Sigmoid colon (tissue), 7 donors: ENCODE measurements at places on chromosomes 7 and 10.

DNA sequence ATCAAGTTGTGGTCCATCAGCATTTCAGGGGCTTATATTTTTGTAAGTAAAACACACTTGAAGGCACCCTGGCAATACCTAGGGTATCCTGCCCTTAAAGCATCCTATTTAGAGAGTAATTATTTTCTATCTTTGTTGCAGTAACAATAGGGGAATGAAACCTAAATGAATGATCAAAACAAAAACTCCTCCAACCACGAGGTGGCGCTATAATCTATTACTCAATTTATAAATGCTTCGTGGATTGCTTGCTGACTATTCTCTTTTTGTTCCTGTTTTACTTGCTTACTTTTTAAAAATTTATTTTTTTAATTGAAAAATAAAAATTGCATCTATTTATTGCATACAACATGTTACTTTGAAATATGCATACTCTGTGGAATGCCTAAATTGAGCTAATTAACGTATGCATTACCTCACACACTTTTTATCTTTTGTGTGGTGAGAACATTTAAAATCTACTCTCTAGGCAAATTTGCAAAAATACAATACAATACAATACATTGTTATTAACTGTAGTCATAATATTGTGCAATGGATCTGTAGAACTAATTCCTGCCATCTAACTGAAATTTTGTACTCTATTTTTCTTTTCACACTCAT lies 147.7 kb upstream of the BMPER start:
- no peak for DNase-seq

DNA sequence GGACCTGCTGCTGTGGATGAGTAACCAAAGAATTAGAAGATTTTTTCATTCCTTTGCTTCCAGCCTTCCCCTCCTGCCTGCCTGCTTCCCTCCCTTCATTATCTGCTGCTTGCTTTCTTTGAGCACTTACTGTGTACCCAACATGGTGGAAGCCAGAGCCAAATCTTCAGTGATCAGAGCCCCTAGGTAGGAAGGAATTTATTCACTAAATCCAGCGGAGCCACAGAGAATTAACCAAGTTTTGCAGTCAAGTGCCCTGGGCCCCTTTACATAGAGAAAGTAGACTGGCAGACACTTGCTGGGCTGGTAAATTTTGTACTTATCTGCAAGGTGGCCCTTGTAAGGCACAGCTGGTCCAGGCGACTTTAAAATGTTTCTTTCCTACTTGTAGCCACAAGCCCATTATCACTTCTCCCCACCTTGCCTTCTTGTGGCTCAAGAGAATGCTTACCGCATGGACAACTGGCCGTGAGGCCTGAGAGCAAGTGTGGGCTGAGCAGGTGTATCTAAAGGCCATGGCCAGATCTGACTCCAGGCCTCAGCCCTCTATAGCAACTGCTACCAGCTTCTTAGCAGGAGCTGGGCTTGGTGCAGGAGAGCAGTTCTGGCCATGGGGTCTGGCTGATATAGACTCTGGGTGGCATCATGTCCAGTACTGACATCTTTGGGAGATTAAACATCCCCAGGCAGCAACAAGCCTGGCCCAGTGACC lies 11.1 kb downstream of the UNC5B start:
- peak; percentile 50 for DNase-seq

- no peak for DNase-seq
Measured at GRCh38 chr10:21083861-21084260, 186.8 kb upstream of the NEBL start.

GRCh38 chr10:10804998-10805740 lies 212.5 kb upstream of the CELF2 start:
- no peak for DNase-seq

DNA sequence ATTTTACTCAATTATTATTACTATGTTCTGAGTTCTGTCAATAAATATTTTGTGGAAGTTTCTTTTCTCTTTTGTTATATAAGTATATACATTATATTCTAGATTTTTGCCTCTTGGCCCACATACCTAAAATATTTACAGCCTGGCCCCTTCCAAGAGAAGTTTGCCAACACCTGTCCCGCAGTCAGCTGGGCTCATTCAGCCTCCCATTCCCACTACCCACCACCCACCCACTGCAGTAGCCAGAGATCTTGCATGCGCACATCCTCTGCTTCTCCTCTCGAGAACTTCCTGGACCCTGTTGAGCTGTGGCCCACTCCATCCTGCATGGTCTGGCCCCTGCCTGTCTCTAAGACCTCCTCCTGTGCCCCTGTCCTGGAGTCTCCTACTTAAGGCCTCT lies 33.6 kb downstream of the WIPF3 start:
- DNase-seq: no peak

DNA sequence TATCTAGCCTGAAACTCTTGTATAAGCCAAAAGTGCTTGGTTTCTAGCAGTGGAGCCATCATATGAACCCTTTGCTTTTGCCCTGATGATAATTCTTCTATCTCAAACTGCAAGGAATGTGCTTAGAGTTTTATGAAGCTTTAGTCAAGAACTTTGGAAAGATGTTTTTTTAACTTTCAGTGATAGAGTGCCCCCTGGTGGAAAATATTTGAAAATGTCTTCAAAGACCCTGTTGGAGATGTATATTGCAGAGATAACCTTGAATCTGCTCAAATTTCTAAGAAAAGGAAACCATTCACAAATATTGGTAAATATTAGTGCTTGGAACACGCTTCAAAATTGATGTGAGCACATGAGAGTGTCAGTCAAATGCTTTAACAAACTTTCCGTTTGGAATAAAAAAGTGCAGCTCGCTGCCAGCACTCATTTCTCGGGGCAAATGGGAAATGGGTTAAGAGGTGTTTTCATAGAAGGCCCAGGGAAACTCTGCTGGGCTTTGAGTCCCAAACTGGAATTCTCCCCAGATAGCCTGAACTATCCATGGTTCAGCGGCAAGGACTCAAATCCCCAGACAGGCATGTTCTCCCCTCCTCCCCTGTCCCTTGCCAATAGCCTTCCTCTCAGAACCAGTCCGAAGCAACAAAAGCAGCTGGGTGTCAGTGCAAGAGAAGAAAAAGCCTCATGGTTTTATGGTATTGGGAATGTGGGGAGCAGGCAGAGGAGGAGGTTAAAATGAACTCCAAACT lies 129.3 kb downstream of the MYOF start:
- DNase-seq: no peak

GRCh38 chr10:116270771-116271592 lies 2.0 kb downstream of the GFRA1 start:
- DNase-seq: peak; percentile 82

- DNase-seq: no peak
Measured at GRCh38 chr10:127132451-127132850, 63.9 kb downstream of the INSYN2A start.

DNA sequence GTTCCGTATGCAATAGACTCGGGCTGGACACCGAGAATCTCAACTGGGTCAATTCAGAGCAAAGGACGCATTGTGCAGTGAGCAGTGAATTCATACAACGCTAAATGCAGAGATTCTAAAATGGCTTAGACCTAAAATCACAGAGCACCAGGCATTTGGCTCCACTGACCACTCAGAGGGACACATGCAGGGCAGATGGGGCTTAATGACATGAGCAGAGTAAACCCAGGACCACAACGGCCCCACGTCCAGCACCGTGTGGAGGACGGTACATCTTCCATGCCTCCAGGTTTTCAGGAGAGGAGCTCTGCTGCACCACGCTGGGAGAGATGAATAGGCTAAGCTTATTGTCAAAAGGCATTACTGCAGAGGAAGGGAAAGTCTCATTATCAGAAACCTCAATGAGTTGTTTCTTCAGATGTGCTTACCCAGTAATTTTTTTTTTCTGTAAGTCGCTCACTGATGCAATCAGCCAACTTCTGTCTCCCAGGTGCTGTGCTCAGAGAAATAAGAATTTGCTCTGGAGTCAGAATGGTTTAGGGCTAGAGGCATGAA lies 555.0 kb downstream of the PTPRN2 start:
- peak; percentile 28 for DNase-seq

DNA sequence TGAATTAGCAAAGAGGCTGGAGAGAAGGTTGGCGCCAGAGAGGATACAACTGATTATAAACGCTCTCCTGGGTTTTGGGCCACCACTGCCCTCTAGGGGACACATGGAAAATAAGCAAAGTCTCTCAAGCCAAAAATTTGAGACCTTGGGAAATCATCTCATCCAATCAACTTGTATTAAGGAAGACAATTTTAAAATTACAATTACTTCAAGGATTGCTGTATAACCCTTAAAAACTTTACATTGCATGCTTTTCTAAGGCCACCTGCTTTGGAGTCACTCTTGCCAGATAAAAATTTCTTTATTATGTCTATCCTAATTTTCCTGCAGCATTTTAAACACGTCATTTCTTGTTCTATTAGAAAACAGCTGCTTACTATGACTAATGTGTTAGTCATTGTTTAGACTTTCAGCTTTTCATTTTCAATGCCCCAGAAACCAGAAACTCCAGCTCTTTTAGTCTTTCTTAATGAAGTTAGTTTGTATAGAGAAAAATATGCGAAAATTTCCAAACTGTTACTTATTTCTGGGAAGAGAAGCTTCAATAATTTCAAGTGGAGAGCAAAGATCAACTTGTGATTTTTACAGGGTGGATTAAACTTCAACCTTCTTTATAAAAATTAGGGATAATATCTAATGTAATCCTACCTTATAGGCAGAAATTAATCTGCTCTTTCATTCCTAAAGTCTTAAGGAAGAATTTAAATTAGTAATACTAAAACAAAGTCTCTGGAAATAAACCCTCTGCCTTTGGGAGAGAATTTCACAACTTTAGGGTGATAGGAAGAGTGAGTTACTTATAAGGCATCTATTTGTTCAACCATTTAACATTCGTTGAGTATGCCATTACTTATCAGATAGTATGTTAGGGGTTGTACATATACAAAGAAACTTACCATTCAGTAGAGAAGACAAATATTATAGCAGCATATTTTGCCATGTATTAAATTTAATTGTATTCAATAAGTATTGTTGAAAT lies 20.6 kb upstream of the RHOBTB1 start:
- peak; percentile 91 for DNase-seq

- DNase-seq: no peak
Measured at GRCh38 chr7:75914169-75914654, 743 bp upstream of the POR start.

DNA sequence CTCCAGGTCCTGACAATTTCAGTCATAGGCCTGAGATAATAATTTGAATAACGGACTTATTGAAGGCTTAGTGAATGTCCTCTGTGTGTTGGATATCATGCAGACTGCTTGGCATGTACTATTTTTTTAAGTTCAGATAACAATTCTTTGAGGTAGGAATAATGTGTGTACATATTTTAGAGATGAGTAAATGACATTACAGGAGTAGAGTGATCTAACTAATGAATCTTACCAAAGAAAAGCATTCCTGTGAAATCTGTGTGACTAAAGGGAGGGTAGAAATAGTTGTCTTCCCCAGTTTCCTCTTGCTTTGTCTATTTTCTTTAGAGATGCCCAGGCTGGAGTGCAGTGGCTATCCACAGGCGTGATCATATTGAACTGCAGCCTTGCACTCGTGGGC lies 391.8 kb upstream of the ETV1 start:
- no peak for DNase-seq

DNA sequence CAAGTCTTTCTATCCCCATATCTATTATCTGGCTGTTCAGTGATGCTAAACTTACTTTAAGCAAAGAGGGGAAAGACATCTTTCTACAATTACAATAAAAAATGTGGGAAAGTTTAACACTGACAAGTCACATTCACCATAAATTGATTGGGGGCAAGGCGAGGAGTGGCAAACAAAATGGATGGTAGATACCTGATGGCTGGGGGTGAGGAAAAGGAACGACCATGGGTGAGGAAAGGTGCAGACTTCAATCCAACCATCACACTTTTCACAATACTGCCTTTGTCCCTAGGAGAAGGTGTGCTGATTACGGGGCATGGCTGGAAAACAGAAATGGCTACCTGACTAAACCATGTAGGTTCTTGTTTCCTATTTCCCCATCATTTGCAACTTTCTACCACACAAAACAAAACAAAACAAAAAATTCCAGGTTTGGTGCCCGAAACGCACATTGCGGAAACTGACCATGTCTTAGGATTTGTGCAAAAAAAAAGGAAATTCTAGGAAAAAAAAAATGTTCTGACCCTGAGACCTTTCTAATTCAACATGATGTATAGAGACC lies 3.8 kb downstream of the RELN start:
- DNase-seq: no peak

- no peak for DNase-seq
Measured at GRCh38 chr10:24938076-24938475, 14.3 kb downstream of the PRTFDC1 start.

- no peak for DNase-seq
Measured at GRCh38 chr10:117740691-117741222, 198.2 kb downstream of the EMX2 start.

DNA sequence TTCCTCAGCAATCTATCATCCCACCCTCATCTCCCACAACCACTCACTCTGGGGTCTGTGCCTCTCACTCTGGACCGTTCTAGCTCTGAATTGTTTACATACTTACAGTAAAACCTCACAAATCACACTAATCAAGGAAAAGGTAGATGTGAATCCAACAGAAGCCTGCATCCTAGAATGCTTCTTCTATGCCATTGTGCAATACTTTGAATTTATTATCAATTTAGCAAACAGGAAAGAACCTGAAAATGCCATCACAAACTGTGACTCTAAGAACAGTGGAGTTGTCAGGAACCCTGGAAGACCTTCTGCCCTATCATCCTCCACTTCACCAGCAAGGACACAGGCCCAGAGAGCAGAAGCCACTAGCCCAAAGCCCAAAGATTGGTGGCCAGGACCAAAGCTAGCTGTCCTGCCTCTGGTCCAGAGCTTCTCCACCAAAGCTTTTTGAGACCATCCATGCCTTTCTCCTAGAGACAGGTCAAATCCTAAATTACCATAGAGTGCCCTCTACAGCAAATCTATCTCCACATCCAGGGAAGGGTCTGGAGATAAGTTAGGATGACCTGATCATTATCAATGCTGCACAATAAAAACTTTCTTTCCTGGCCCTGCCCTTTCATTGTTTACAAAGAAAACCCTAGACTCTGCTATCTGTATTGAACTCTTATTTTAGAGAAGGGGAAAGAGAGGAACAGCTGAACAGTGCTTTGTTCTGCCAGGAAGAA lies 2.4 kb downstream of the SORBS1 start:
- no peak for DNase-seq

GRCh38 chr10:133353202-133353959 lies 4.4 kb downstream of the FUOM start:
- DNase-seq: peak; percentile 53
